ENCODE measurements at places on chromosomes 13 and 19.

DNA sequence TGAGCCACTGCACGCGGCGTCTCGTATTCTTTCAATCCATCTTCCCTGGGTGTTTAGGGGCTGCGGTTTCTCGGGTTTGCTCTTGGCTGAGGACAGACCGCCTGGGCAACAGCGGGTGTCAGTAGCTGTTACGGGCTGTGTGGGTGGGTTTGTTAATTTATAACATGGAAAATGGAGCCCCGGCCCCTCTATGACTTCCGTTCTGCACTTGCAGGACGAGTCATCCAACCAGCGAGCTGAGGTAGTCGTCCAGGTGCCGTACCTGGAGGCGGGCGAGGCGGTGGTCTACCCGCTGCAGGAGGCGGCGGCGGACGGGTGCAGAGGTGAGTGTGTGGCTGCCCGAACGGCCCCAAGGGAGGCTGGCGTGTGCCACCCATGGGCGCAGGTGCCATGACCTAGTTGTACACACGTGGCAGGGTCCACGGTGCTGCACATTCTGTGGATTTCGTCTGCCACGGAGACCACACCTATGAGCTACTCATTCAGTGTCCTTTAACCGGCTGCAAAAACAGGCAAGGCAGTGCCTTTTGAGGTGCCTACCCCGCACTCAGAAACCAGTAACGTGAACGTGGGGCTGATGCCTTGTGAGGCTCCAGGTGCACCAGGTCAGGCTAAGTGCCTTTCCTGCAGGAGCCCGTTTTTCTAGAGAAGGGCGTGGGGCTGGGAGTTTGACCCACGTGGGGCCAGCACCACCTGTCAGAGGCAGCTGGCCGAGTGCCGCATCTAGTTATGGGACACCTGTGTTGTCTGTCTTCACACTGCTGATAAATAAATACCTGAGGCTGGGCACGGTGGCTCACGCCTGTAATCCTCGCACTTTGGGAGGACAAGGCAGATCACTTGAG is 10.9 kb downstream of the POLR2E start:
- DNase-seq, result no peak

- DNase-seq, result no peak
Measured at GRCh38 chr19:30245401-30246039, 126.7 kb upstream of the ZNF536 start.

DNA sequence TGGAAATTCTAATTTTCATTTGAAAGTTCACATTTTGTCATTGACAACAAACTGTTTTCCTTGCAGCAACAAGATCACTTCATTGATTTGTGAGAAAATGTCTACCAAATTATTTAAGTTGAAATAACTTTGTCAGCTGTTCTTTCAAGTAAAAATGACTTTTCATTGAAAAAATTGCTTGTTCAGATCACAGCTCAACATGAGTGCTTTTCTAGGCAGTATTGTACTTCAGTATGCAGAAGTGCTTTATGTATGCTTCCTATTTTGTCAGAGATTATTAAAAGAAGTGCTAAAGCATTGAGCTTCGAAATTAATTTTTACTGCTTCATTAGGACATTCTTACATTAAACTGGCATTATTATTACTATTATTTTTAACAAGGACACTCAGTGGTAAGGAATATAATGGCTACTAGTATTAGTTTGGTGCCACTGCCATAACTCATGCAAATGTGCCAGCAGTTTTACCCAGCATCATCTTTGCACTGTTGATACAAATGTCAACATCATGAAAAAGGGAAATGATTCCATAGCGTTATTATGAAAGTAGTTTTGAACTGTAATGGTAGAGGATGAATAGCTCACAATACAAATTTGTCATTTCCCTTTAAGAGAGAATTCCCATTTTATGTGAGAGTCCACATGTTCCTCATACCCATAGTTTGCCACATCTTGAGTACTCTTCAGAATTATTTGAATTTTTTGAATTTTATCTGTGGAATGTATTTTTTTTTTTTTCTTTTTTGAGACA is 2.6 kb downstream of the BRCA2 start:
- DNase-seq, result no peak

DNA sequence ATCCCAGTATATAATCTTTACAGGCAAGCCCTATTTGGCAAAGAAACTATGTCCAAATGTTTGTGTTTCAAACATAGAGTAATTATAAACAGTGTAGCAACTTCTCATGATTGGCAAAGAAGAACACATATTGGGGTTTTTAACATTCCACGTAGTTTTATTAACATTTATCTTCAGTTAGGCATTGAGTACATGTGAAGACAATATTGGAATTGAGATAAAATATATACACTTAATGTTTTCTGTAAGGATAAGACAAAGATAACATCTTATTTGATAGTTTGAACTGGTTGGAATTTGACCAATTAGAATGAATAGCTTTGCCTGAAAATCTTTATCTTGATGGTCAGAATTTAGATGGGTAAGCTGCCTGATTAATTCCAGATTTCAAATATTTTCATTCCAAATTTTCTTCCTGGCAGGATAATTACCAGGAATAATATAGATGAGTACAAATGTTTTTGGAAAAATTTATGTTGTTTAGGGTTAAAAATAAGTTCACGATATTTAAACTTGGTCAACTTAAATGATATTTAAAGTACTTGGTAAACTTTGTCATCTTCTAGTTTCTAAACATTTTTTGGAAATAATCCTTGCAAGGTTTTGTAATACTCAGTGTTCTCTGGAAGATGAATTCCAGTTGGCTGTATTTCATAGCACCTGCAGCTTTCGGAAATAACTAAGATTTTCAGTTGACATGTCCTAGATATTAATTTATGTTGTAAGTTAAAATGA is 536.5 kb upstream of the SPRY2 start:
- no peak for DNase-seq

DNA sequence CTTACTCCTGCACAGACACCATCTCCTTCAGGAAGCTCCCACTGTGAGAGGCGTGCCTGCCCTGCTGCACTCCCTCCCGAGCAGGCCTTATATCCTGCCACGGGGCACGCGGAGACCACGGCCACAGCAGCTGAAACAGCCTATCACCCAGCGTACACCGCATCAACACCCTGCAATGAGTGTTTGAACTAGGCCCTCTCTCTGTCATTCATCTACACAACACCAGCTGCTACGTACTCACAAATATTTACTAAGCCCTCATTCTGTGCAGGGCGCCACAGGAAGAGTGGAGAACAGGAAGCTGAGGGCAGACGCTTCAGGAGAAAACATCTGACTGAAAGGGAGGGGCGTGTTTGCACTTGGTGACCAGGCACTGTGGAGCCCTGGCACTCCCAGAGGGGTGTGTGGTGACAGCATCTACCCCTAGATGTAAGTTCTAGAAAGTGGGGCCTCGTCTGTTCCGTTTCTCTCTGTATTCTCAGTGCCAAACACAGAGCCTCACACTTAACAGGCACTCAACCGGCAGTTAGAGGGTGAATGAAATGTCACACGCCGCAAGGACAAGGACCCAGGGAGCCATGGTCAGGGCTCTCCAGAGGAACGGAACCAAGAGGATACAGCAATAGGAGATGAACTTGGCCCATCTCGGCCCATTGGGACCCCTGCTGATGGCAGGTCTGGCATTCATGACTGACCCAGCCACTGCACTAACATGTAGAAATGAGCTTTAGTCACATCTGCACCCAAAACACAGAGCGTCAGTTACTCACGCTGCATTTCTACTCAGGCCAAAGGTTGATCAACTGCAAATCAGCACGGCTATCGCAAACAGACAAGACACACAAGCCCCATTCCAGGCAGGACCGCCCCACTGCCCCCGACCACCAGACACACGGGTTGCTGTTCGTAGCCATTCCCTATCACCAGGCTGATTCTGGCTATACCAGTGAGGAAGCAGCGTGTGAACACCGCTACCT is 15.7 kb downstream of the RANBP3 start:
- no peak for DNase-seq

GRCh38 chr19:18846862-18847548 is 15.2 kb downstream of the UPF1 start:
- DNase-seq, result no peak

DNA sequence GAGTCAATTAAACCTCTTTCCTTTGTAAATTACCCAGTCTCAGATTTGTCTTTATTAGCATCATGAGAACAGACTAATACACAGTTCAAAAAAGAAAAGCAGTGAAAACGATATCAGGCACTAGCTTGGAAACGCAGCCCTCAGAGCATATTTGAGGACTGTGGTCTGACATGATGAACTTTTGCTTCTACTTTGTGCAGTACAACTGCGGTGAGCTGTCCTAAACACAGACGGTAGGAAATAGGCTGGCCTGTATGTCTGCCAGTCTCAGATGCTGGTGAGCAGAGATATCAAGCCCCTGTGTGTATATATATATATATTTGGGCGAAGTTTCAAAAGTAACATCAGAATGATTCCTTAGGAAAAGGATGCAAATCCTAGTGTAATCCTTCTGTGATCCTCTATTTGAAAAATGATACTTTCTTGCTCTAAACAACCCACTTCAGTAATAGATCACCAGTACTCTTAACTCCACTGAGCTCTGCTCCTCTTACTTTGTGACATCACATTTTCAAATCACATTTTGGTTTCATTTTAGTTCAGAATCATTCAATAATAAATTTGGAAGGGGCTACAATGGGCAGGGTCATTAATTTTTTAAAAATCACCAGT is 74.4 kb downstream of the TNFRSF19 start:
- DNase-seq, result no peak

- no peak for DNase-seq
Measured at GRCh38 chr19:3698386-3698950, 1.8 kb downstream of the PIP5K1C start.

GRCh38 chr13:20197361-20197834 is 4.7 kb upstream of the GJB2 start:
- DNase-seq, result peak; percentile 18

- DNase-seq, result no peak
Measured at GRCh38 chr13:26222520-26223046, 469 bp upstream of the RNF6 start.

GRCh38 chr13:35768551-35768950 is 292.1 kb upstream of the MAB21L1 start:
- no peak for DNase-seq

GRCh38 chr19:49339301-49340068 is 4.3 kb downstream of the CD37 start:
- DNase-seq, result peak; percentile 68

GRCh38 chr19:3810708-3811355 is 24.7 kb upstream of the MATK start:
- no peak for DNase-seq

DNA sequence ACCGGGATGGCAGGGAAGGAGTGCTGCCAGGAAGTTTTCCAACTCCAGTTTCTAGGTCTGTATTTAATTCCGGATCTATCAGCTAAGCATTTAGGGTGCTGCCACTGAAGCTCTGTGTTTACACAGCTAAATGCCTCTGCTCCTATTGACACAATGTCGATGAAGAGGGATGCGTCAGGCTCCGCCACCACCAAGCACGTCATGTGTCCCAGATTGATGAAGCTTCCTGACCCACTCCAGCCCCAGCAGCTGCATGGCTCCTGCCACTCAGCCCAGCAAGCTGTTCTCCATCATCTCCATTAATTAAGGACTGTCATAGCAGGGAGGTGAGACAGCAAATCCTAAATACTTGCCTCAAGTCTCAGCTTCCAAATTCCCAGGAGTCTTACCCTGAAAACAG is 435.2 kb upstream of the ZNF507 start:
- no peak for DNase-seq

- no peak for DNase-seq
Measured at GRCh38 chr19:38022791-38023670, 116.0 kb downstream of the SIPA1L3 start.

- no peak for DNase-seq
Measured at GRCh38 chr13:97198753-97199152, 23.4 kb upstream of the MBNL2 start.

DNA sequence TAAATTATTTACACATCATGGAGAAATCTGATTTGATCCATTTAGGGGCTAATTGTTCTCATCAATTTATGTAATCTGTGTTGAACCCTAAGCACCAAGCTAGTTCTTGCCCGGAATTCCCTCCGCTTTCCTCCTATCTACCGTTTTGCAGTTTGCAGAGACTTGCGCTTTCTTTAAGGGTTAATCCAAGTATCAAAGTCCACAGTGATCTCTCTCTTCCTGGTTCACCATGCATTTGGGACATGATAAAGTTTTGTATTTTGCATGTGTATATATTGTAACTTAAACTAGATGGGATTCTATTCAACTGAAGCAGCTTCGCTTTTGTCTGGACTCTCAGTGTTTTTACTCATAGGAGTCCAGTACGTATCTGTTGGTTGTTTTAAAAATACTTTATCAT is 13.8 kb upstream of the KLF5 start:
- DNase-seq, result no peak

DNA sequence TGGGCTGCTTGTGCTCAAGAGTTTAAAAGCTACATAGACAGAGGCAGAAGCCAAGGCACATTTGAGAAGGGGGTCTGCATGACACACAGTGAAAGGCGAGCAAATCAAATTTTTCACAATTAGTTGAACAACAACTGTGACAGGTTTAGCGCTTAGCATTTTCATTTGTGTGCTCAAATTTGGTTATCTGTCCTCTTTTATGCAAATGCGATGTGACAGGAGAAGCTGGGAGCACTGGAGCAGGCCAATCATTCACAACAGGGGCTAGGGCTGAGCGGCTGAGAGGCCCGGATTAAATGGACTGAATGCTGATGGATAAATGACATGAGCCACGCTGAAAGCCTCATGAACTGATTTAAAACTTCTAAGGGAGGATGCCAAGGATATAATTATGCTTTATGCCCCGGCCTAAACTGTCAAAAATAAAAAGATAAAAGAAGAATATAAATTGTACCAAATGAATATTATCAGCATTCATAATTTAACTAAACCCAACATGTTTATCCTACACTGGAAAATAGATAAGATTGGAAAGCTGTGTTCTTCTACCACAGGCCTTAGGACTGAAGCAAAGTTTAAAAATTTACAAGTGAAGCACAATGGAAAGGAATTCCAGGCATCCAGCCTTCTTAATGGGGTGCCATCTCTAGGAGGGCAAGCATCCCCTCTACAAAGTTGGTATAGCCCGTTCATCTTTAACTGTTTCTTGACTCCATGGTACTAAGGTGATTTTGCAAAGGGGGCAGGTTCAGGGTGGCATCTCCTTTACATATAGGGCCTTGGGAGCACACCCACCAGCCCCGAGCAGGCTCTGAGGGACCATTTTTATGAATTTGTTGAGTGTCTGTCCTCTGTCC is 117.9 kb downstream of the RBM26 start:
- no peak for DNase-seq

DNA sequence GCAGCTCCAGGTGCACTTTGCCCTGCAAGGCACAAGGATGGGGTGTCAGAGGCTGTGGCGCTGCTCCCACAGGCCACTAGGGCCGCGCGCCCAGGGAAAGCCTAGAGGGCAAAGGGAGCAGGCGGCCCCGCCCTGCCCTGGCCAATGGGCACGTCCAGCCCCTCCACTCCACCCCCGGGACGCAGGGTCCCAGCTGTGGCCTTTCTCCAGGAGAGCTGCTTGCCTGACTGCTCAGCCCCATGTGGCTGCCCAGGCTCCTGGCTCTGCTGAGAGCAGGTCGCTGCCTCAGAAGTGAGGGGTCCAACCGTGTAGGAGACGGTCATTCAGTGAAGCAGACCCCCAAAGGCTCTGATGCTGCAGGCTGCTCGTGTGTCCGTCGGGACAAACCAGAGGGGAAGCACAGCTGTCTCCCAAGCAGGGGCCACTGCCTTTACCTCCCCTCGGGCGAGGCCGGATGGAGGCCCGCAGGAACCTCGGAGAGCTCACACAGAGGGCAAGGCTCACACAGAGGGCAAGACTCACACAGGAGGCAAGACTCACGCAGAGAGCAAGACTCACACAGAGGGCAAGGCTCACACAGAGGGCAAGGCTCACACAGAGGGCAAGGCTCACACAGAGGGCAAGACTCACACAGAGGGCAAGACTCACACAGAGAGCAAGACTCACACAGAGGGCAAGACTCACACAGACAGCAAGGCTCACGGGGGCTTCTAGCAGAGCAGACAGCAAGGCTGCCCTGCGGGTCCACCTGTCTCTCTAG is 56.2 kb upstream of the C13orf46 start:
- DNase-seq, result no peak

- no peak for DNase-seq
Measured at GRCh38 chr19:33273065-33273736, 29.1 kb downstream of the CEBPA start.
